Mesenchymal stem cell (in vitro differentiated cells and primary cell): ENCODE measurements at places on chromosomes 11 and 22.

- H3K27ac ChIP-seq, result no peak overlapping the region
- H3K27me3 ChIP-seq, result peaks cover 19% of the 10 kb centered on the region
- DNase-seq, result peak; percentile 51
- peaks cover 47% of the 10 kb centered on the region for H3K36me3 ChIP-seq
Observed at GRCh38 chr11:72683782-72684200, 9.6 kb upstream of the PDE2A start.

GRCh38 chr11:56819916-56820315 lies 71.4 kb upstream of the OR9G4 start:
- H3K4me3 ChIP-seq, result no peak overlapping the region
- DNase-seq, result no peak
- H3K27ac ChIP-seq, result no peak overlapping the region
- no peaks in the 10 kb centered on the region for H3K36me3 ChIP-seq
- no peaks in the 10 kb centered on the region for H3K4me1 ChIP-seq
- peaks cover 13% of the 10 kb centered on the region for H3K27me3 ChIP-seq

GRCh38 chr11:13098616-13099289 lies 89.6 kb downstream of the RASSF10 start:
- no peak overlapping the region for H3K4me3 ChIP-seq
- H3K27ac ChIP-seq, result no peak overlapping the region
- H3K36me3 ChIP-seq, result no peaks in the 10 kb centered on the region

GRCh38 chr11:119167933-119168332 lies 592 bp upstream of the NLRX1 start:
- H3K27me3 ChIP-seq, result peaks cover 6% of the 10 kb centered on the region
- H3K27ac ChIP-seq, result no peak overlapping the region
- peaks cover 11% of the 10 kb centered on the region for H3K4me1 ChIP-seq
- no peak overlapping the region for H3K4me3 ChIP-seq
- no peak for DNase-seq
- peaks cover 10% of the 10 kb centered on the region for H3K36me3 ChIP-seq

DNA sequence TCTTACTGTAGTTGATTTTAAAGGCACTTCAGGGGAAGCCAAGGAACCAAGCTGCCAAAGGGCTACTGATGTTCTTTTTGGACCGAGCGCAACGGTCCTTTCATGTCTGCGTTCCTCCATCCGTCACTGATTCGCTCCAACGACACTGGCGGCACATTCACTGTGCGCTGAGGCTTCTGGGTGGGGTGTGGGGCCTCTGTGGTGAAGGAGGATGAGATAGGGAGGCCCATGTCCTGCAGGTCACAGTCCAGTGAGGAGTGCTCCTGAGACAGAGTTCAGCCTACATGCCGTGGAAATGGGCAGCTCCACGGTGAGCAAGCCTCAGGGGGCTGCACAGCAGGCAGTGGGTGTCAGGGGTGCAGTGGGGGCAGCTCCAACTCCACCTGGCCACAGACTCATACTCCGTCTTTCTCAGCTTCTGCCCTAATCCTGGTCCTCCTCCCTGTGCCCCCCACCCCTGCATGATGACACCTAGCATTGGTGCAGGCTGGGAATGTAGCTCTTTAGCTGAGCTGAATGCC lies 87.8 kb upstream of the SHANK2 start:
- peaks cover 7% of the 10 kb centered on the region for H3K4me1 ChIP-seq
- no peaks in the 10 kb centered on the region for H3K36me3 ChIP-seq
- H3K27me3 ChIP-seq, result peaks cover 74% of the 10 kb centered on the region
- H3K4me3 ChIP-seq, result no peak overlapping the region

DNA sequence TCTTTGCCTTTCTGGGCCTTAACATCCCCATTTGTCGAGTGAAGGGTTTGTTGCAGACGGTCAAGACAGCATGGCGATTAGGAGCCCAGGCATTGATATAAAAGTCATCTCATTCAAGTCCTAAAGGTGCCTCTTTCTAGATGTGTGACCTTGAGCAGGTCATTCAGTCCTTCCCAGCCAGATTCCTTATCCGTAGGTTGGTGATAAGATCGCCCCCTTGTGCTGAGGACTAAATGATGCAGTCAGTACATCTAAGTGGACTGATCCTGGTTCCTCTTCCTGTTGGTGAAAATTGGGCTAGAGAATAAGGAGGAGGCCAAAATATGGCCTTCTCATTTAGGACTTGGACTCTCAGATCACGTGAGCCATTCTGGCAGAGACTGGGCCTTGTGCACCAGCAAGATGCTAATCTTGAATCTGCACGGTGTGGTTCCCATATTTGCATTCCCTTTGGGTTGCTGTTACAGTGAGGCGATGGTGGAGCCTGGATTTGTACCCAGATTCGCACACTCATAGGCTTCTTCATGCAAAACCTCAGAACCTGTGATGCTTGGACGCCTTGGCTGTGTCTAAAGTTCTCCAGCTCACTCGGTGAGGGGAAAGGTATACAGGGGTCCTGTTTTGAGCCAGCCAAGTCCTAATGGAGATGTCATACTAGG lies 156.8 kb downstream of the MYO18B start:
- no peaks in the 10 kb centered on the region for H3K4me1 ChIP-seq
- H3K36me3 ChIP-seq, result no peaks in the 10 kb centered on the region
- H3K27ac ChIP-seq, result no peak overlapping the region
- H3K27me3 ChIP-seq, result no peaks in the 10 kb centered on the region
- no peak overlapping the region for H3K4me3 ChIP-seq
- DNase-seq, result no peak

DNA sequence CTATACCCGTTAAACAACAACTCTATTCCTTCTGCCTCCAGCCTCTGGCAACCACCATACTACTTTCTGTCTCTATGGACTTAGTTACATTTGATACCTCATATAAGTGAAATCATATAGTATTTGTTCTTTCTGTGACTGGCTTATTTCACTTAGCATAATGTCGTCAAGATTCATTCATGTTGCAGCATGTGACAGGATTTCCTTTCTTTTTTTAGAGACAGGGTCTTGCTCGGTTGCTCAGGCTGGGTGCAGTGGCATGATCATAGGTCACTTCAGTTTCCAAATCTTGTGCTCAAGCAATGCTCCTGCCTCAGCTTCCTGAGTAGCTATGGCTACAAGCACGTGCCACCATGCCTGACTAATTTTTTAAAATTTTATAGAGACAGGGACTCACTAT lies 29.4 kb upstream of the SORL1 start:
- no peak overlapping the region for H3K27ac ChIP-seq
- H3K4me1 ChIP-seq, result peaks cover 4% of the 10 kb centered on the region
- no peaks in the 10 kb centered on the region for H3K36me3 ChIP-seq
- no peak overlapping the region for H3K4me3 ChIP-seq
- H3K27me3 ChIP-seq, result peaks cover 73% of the 10 kb centered on the region

DNA sequence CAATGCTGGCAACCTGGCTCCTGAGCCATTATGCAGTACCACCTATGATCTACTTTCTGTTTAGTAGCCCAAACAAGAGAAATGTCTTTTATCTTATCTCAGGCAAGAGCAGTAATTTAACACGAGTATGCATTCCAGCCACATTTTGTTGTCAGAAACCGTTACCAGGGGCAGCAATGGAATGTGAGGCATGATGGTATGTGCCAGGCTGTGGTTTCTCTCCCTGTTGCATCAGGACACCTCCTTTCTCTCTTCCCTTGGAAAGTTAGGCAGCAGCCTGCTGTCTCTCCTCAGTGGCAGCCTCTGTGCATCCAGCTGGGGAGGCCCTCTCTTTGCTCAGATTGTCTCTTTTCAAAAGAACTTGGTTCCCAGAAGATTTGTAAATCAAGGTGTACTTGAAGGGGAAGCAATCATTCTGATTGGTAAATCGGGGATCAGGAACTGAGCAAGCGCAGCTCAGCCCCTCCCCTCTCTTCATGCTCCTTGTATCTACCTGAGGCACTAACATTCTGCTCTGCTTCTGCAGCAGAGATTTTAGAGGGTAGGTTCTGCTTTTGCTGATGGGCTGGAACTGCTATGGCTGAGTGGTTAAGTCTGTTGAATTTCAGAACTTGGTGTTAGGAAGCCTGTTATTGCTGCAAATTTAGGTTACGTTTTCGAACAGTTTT lies 229.2 kb downstream of the ADAMTS15 start:
- H3K27ac ChIP-seq, result peak overlapping the region; percentile 96
- no peaks in the 10 kb centered on the region for H3K27me3 ChIP-seq
- H3K36me3 ChIP-seq, result no peaks in the 10 kb centered on the region
- DNase-seq, result peak; percentile 78

DNA sequence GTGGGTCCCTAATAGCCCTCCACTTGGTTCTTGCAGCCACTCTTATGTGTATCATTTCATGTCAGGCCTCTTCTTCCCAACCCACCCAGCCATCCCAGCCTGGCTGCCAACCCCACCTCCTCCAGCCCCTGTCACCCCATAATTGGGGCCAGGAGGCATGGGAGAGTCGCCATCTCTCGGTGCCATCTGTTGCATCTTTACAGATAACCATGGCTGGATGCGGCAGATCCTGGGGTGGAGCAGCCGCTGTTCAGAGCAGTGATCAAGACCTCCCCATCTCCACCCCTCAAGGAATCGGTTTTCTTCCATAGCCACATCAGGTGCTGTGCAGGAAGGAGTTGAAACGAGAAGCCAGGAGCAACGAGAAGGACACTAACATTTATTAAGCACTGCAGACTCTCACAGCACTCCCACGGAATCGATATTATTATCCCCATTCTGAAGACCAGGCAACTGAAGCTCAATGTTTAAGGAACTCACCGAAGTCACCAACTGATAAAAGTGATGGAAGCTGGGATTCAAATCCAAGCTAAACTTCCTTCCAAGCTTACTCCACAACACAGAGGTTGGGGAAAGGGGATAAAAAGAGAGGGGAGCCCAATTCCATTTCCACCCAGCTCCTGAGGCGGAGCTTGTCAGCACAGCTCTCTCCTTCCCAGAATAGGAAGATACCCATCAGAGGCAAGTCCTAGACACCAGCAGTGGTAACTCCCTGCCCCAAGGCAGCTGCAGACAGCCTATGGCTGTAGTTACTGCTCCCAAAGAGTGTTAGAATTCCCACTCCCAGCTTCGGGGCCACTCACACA lies 2.7 kb downstream of the SLC43A1 start:
- no peak overlapping the region for H3K4me3 ChIP-seq
- DNase-seq, result no peak
- H3K27me3 ChIP-seq, result no peaks in the 10 kb centered on the region
- H3K36me3 ChIP-seq, result no peaks in the 10 kb centered on the region

DNA sequence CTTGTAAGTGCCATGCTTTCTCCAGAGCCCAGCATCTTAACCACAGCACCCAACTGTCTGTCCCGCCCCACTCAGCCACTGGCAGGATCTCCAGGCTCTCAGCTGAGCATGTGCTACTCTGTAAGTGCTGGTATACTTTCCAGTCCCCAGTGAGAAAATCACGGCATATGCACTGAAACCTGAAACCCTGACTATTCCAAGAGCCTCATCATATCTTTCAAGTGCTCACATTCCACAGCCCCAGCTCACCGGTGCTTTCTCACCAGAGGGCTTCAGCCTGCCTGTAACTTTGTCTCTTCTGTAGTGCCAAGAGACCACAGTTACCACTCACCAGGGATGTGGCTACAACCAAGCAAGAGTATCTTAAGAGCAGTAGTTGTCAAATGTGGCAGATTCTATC lies 24.4 kb upstream of the PAMR1 start:
- peaks cover 7% of the 10 kb centered on the region for H3K4me1 ChIP-seq
- peak overlapping the region; percentile 62 for H3K27ac ChIP-seq
- no peaks in the 10 kb centered on the region for H3K27me3 ChIP-seq
- peak overlapping the region; percentile 17 for H3K4me3 ChIP-seq

DNA sequence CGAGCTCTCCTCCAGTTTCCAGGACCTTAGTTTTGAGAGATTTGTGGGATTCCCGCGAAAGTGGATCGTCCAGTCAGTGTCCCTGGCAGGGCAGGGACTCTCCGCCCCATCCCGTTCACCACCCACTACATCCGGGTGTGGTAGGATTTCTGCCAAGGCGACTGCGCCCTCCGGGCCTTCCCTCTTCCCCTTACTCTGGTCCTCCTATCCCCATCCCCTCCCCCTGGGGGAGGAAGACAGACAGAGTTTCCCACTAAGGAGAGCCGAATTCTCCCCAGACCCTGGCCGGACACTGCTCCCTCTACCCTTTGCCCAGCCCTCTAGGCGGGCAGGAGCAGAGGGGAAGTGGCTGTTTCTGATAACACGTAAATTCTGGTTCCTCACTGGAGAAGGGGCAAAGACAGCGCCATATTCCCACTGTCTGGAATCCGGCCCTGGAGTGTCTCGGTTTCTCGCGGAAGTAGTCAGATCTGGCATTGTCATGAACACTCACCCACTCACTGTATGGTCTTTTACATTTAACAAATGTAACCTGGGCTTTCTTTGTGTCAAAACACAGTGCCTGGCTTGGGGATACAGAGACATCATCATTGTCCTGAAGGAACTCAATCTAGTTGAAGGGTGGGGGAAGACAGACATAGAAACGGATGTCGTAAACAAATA lies 1.1 kb upstream of the NECTIN1 start:
- peaks cover 20% of the 10 kb centered on the region for H3K4me1 ChIP-seq
- peak overlapping the region; percentile 19 for H3K4me3 ChIP-seq
- DNase-seq, result peak; percentile 65
- peaks cover 3% of the 10 kb centered on the region for H3K36me3 ChIP-seq
- H3K27me3 ChIP-seq, result peaks cover 4% of the 10 kb centered on the region
- H3K27ac ChIP-seq, result peak overlapping the region; percentile 15

- H3K27me3 ChIP-seq, result peaks cover 6% of the 10 kb centered on the region
- no peak overlapping the region for H3K4me3 ChIP-seq
- no peak overlapping the region for H3K27ac ChIP-seq
- no peak for DNase-seq
Observed at GRCh38 chr11:107777110-107777509, 65.3 kb upstream of the SLN start.

DNA sequence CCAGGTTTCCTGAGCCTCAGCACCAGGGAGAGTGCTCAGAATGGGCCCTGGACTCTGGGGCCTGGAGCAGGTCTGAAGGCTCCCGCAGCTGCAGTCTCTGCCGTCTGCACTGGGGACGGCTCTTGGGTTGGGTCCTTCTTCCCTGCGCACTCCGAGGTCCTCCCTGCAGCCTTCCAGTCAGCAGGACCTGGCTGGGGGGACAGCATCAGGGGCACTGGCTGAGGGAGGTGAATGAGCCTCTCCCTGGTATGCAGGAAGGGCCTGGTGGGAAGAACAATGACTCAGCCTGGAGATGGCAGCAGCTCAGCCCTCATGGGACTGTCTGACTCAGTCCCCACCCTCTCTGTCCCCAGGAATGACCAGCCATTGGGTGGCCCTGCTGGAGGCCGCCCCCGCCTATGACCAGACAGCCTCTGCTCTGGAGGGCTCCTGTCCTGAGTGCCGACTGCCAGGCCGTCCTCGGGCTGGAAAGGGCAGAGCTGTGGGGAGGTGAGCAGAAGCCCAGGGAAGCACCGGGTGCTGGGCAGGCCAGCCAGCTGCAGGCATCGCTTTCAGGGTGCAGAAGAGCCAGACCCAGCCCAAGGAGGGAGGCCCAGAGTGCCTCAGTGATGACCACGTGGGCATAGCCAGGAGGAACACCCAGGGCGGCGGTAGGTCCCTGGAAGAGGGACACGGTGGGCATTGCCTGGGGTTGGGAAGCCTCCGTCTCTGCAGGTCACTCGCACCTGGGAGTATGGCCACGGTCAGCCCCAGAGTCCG lies 455.0 kb downstream of the BRD1 start:
- peaks cover 10% of the 10 kb centered on the region for H3K4me1 ChIP-seq
- DNase-seq, result no peak
- H3K27ac ChIP-seq, result no peak overlapping the region
- H3K27me3 ChIP-seq, result no peaks in the 10 kb centered on the region

GRCh38 chr11:79400206-79400605 lies 40.6 kb downstream of the TENM4 start:
- no peaks in the 10 kb centered on the region for H3K36me3 ChIP-seq
- no peak overlapping the region for H3K4me3 ChIP-seq
- H3K4me1 ChIP-seq, result no peaks in the 10 kb centered on the region

GRCh38 chr11:62433904-62434276 lies 15.1 kb downstream of the SCGB1A1 start:
- DNase-seq, result no peak
- H3K27ac ChIP-seq, result peak overlapping the region; percentile 93
- H3K27me3 ChIP-seq, result no peaks in the 10 kb centered on the region
